ENCODE measurements at places on chromosomes 1 and 21. TPM values are rescaled to one million over a fixed set of nuclear protein-coding genes. Genes with fewer than 3 reads are reported as not detected.

Gene LCE3B
- total RNA-seq, result not detected

Gene DENND2D
- total RNA-seq, result 3.0 TPM

- DNase-seq, result peak; percentile 86
Observed at GRCh38 chr1:36203554-36204346, 20.5 kb upstream of the THRAP3 start.

DNA sequence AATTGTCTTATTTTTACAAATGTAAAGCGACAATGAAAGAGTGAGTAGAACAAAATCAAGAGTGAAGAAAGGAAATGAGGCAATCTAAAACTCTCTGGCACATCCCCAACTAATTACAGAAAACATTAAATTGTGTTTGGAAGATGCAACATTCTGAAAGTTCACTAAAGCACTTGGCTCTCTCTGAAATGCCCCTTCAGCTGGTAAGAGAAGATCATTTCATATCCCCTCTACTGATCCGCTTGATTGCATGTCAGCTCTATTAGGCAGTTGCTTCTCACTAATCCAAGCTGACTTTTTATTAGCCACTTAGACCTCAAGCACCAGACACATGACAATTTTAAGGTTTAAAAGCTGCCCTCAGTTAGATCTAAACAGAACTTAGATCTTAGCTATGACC lies 262.8 kb upstream of the PRMT6 start:
- DNase-seq, result no peak

GRCh38 chr21:44757731-44758130 lies 43.9 kb downstream of the UBE2G2 start:
- no peak for DNase-seq

DNA sequence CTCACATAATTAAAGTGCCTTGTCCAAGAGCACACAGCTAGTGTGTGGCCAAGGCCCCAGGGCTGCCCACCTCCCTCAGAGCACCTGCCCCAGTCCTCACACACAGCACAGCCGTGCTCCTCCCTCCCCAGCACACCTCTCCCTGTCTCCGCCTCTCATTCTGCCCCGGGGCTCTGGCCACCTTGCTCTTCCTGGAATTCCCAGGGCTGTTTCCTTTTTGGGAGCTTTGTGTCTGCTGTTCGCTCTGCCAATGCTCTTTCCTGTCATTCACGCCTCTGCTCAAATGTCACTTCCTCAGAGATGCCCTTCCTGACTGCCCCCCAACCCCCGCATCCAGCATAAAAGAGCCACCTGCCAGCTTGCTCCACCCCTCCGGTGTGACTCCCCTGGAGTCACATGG lies 13.3 kb downstream of the SLC6A17 start:
- DNase-seq, result no peak

GRCh38 chr1:93756657-93757056 lies 75.0 kb upstream of the BCAR3 start:
- DNase-seq, result no peak

DNA sequence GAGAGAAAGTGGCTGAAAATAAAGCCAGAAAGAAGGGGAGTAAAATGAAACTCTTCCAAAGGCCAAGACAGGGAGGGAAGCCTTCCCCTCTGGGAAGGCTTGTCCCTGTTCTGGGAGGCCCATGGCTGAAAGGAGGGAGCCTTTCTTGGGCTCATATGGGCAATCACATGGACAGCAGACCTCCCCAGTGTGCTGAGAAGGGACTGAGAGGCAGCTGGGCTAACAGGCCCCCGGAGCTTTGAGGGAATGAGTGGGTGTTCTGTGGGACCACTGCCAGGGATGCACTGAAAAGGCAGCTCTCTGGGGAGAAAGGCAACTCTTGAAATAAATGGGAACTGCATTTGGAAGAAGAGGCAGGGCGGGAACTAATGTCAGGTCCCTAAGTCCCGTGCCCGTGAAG lies 39.1 kb downstream of the KANK4 start:
- DNase-seq, result no peak

Measured in Right ventricle myocardium superior (tissue), 1 donor.